ENCODE measurements at places on chromosomes 1 and 21. TPM values are rescaled to one million over a fixed set of nuclear protein-coding genes. Genes with fewer than 3 reads are reported as not detected.

IFI16 gene
- total RNA-seq = 6.3 TPM

FCRL5 gene
- total RNA-seq = not detected

NTMT2 gene
- not detected for total RNA-seq

- DNase-seq = no peak
Observed at GRCh38 chr1:94660994-94661393, 119.4 kb upstream of the F3 start.
